Hindlimb muscle (tissue), 1 donor: ENCODE measurements at places on chromosomes 1 and 21.

DNA sequence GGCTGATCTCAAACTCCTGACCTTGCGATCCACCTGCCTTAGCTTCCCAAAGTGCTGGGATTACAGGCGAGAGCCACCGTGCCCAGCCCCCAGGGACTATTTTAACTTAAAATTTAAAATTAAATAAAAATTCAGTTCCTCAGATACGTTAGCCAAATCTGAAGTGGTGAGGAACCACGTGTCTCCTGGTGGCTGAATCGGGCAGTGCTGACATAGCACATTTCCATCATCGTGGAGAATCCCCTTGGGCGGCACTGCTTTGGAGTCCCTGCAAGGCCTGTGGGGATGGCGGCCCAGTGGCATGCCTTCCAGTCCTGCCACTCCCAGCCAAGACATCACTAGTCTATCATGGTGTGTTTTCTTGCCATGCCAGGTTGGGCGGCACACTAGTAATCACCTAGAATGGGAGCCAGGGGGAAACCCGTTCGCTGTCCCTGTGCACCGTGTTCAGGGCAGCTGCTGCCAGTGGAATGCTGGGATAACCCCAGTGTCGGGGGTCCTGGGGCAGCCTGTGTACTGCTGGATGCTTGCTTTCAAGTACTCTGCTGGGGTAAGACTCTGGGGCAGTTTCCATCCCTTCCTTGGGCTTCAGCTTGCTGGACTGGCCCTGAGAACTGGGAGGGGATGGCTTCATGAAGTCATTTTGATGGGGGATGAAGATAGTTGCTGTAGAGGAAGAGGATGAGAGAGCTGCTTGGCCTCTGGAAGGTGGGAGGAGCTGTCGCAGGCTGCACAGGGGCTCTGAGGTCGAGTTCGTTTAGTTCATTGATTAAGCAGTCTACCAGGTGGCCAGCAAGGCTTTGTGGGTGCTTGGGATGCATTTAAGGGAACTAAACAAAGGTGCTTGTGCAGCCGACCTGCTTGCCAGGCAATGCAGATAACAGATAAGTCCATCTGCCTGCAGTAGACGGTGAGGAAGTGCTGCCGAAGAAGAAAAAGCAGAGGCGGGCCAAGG, 4.6 kb downstream of the ZBTB48 start:
- DNase-seq = no peak

DNA sequence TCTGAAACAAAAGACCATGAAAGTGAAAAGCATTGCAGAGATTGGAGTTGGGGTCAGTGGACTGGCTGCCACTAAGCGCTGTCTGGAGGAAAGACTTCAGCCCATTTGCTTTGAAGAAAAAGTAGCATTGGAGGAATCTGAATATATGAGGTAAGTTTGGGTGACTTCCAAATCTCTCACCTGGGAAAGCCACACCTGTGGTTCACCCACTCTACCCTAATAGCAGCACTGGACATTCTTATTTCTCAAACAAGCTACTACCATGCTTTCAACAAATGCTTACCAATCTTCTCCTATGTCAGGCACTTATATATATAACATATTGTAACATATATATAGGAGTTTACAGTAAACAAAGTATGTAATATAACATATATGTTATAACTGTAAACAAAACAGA, 76.0 kb upstream of the POGK start:
- no peak for DNase-seq

DNA sequence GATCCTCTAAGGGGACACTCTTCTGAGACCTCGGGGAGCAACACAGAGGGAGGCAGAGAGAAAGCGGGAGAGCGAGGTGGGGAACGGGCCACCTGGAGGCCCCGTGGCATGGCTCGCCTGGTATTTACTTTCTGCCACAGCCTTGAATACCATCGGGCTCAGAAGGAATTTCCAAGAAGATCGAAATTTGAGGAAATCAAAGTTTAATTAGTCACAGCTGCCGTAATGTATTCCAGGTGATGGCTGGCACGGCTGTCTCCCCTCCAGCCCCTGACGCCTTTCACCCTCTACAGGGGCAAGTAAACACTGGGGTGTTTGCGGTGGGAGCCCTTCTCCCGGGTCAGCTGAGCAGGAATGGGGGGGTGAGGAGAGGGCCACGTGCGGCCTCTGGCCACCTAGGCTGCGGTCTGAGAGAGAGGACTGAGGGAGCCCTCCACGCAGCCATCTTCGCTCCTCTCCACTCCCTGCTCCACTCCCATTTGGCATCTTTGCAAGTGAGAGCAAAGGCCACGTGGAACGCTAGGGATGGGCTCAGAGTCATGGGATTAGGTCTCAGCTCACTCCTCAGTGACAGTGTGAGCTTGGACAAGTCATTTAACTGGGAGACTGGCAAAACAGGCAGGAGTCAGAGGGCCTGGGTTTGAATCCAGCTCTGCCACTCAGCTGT, 125.2 kb downstream of the SYF2 start:
- DNase-seq = no peak

GRCh38 chr1:169146576-169147214, 40.2 kb downstream of the ATP1B1 start:
- DNase-seq = no peak

- no peak for DNase-seq
These were observed 15.1 kb downstream of the CASP9 start for GRCh38 chr1:15508700-15509487.

DNA sequence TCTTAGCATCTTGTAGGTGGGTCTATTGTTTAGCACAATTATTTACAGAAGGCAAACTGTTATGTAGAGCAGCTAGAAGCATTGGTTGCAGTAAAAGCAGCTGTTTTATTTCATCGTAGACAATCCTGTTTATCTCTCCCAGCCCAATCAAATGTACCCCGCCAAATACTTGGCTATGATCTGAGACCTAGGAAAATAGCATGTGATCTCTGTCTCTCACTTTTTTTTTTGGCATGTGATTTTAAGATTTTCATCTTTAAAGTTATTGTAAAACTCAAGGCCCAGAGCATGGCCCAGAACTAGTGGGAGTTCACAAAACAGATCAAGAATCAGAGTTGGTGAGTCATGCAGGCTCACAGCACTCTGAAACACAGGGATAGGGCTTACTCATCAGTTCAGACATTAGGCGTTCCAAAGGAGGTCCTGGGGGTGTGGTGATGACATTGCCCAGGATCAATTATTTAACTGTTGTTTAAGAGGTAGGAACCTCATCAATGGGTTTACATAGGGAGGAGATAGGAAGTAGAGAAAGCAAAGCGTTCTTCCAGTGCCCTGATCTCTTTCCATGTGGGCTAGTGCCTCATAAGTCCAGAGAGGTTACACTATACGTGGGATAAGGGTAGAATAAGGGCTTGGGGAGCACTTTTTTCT, 40.2 kb downstream of the TBX19 start:
- DNase-seq = no peak

DNA sequence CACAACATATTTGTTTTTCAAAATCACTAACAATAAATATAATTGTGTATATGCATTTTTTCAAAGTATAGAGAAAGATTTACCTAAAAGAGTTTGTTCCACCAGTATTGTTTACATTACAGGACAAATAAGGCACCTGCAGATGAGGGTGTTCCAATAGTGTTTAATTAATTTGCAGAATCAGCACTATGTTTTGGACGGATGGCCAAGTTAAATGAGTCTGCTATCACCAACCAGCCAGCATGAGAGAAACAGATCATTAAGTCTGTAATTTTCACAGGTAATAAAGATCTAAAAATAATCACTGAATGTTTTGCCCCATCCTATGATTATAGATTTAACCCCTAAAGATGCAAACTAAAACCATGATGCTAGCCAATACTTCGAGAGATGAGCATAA, 2247.0 kb downstream of the NCAM2 start:
- no peak for DNase-seq

DNA sequence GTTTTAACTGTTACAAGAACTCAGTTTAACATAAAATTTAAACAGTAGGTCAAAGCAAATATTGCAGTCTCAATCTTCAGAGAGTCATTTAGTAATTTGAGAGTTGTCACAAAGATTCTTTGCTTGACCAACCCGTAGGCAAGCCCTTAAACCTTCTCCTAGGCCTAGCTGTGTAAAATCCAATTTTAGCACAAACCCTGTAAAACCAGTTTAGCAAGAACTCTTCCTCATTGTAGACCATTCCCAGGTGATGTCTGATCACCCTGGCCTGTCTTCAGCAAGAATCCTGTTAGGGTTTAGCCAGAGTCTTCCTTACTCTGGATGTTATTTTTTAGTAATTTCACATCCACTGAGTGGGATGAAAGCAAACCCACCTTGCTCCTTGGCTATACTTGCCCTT, 30.1 kb downstream of the LRIG2 start:
- DNase-seq = no peak

DNA sequence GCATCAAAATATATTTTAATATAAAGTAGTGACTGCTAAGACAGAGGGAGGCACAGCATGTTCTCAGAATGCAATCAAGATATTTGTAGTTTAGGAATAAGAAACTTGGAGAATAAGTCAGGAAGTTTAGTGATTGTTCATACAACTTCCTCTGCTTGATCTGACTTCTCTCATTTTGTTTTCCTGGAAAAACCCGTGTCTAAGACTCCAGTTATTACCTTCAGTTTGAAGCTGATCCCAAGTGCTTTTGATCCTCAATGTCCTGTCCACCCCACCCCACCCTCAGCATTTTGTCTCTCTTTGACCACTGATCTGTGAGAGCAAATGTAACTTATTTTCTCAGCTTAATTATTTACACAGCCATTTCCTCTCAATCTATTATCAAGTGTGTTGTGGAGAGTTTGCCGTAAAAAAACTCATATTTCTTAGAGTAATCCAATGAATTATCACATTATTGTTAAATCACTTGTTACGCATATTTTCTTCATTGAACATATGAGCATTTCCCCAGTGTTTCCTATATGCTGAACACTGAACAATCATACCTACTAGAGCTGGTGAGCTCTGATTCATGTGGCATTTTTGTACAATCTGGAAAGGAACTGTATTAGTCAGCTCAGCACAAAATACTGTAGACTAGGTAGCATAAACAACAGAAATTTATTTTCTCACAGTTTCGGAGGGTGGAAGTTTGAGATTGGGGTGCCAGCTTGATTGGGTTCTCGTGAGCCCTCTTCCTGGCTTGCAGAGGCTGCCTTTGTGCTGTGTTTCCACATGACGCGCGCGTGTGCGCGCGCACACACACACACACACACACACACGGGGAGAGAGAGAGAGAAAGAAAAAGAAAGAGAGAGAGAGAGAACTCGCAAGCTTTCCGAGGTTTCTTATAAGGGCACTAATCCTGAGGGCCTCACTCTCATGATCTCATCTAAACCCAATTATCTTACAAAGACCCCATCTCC, 65.5 kb upstream of the DPYD start:
- no peak for DNase-seq

DNA sequence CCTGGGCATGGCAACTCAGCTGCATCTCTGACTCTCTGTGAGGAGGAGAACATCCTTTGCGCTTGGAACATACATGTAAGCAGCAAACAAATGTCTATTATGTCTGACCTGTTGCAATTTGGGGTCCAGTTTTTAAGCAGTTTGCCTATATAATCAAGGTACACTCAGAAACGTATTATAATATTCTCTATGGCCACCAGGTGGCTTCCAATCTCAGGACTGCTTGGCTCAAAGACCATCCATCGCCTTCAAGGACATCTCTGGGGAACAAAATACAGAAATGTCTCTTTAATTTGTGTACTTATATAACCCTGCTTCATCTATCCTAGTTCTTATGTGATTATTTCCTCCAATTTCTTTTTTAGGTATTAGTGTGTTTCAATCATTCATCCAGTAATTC, 227.2 kb downstream of the OLFM3 start:
- DNase-seq = no peak

DNA sequence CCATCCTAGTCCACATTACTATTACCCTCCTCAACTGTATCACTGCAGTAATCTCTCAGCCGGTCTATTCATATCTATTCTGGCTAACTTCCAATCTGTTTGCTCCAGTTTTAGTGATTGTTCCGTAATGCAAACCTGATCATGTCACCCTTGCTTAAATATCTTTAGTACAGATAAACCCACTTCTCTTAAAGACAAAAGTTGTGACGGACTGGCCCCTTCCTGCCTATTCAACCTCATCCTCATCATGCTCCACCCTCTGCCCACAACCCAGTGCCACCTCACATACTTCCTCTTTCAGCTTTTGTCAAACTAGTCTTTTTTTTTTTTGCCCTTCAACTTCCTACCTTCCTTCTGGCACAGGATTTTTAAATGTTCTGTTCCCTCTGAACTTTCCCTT, 2.8 kb upstream of the C1orf162 start:
- no peak for DNase-seq

GRCh38 chr1:182249201-182249676, 142.4 kb downstream of the GLUL start:
- no peak for DNase-seq

- no peak for DNase-seq
These were observed 122.7 kb downstream of the TGFBR3 start for GRCh38 chr1:91763252-91763651.
